ENCODE measurements at places on chromosomes 5 and 9. TPM values are rescaled to one million over a fixed set of nuclear protein-coding genes. Genes with fewer than 3 reads are reported as not detected.

DNA sequence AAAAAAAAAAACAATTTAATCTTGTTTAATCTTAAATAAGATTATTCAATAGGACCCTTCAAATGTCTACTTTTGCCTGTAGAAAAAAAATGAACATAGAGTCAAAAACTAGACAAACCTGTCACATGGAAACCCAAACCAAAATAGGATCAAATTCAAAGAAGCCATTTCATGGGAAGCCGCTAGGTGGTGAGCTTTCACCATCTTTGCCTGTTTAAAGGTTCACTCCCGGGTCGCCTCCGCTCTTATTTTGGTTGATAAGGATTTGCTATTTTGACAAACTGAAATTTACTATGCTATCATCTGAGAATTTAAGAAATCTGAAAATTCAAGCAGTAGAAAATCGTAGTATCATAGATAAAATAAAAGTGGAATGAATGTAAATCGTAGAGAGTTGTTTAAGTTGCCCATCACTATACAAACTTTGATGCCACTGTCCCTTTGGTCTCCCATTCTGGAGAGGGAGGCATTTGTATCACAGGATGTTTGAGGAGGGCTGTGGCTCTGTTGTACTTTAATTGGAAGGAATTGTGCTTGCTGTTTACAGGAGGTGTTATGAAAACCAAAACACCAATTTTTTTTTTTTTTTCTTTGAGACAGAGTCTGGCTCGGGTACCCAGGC lies 43.5 kb upstream of the DNAH5 start:
- DNase-seq, result peak; percentile 55
- no peak overlapping the region for H3K27ac ChIP-seq
- H3K36me3 ChIP-seq, result no peaks in the 10 kb centered on the region

GRCh38 chr9:4238522-4238921 lies 61.3 kb downstream of the GLIS3 start:
- peak overlapping the region; percentile 79 for H3K27ac ChIP-seq
- H3K4me1 ChIP-seq, result peaks cover 36% of the 10 kb centered on the region
- no peak for DNase-seq
- H3K36me3 ChIP-seq, result no peaks in the 10 kb centered on the region

DNA sequence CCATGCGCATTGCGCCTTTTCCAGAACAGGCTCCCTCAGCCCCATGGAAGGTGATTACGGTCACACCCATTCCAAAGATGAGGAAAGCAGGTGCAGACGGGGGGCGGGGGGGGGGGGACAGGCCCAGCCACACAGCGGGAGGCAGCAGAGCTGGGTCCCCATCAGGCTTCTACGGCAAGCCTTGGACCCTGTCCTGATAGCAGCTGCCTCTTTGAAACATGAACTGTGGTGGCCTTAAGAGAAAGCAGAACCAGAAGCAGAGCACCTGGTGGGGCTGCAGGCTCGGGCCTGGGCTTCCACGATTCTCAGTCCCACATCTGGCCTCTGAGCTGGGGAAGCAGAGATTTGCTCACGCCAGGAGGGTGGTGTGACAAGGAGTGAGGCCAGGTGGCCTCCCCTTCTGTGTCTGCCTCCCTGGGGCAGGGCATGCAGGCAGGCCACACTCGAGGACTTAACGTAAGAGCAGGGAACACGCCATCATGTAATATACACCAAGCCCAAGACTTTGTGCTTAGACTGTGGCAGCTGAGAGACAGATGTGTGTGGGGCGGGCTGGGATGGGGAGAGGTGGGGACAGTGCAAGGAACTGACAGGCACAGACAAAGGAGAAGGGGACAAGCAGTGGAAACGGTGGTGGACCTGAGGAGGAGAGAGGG lies 14.2 kb upstream of the PHYKPL start:
- H3K4me3 ChIP-seq, result no peak overlapping the region
- no peaks in the 10 kb centered on the region for H3K27me3 ChIP-seq
- no peaks in the 10 kb centered on the region for H3K36me3 ChIP-seq
- peaks cover 8% of the 10 kb centered on the region for H3K4me1 ChIP-seq
- H3K27ac ChIP-seq, result no peak overlapping the region

GRCh38 chr9:37422289-37423104 lies at the start of gene GRHPR:
Gene GRHPR, plus strand, starts transcription at chr9:37422696. Its CDS starts 55 bp downstream, at chr9:37422751.
- peaks cover 24% of the 10 kb centered on the region for H3K4me1 ChIP-seq
- peaks cover 11% of the 10 kb centered on the region for H3K36me3 ChIP-seq
- no peaks in the 10 kb centered on the region for H3K27me3 ChIP-seq
- H3K4me3 ChIP-seq, result peak within 1 kb of the TSS; percentile 93
- DNase-seq, result peak; percentile 89
- peak within 1 kb of the TSS; percentile 88 for H3K27ac ChIP-seq

- H3K27me3 ChIP-seq, result no peaks in the 10 kb centered on the region
- H3K36me3 ChIP-seq, result no peaks in the 10 kb centered on the region
- no peak for DNase-seq
- H3K27ac ChIP-seq, result no peak overlapping the region
- H3K4me1 ChIP-seq, result no peaks in the 10 kb centered on the region
Measured at GRCh38 chr5:84816746-84817547, 432.3 kb upstream of the EDIL3 start.

DNA sequence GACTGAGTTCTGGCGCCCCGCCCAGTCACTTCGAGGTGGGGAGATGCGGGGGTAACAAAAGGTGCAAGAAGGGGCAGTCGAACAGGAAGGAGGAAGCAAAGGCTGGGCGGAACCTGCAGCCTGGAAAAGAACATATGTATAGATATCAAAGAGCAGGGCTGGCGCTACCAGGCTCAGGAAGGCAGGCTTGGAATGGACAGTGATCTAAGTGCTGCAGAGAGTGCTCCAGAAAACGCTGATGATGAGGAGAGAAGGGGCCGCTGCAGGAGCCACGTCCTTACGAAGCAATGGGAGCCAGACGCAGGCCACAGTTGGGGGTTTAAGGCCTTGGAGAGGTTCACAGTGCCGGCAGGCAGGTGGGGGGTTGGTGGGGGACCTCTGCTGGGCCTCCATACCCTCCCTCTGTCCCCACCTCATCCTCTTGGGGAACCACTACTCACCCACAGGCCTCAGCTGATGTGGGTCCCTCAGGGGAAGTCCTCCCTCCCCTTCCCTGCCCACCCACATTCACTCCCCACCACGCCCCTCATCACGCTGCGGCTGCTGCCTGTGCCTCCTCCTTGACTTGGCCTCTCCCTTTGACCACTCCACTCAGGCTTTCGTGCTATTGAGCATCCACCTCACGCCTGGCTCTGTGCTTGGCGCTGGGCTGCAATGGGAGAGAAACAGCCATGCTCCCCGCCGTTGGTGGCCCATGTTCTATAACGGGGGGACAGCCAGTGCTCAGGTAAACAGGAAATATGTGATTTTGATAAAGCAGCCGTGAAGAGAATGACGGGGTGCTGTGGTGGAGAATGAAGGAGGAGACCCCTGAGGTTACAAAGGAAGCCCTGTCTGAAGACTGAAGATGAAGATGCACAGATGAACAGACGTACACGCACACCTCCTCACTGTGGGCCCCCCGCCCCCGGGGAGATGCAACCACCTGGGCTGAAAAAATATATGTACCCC lies 40.5 kb upstream of the RPL26L1 start:
- H3K27me3 ChIP-seq, result no peaks in the 10 kb centered on the region
- H3K4me3 ChIP-seq, result no peak overlapping the region
- peaks cover 8% of the 10 kb centered on the region for H3K4me1 ChIP-seq
- no peak for DNase-seq
- H3K36me3 ChIP-seq, result peaks cover 3% of the 10 kb centered on the region
- H3K27ac ChIP-seq, result peak overlapping the region; percentile 16

DNA sequence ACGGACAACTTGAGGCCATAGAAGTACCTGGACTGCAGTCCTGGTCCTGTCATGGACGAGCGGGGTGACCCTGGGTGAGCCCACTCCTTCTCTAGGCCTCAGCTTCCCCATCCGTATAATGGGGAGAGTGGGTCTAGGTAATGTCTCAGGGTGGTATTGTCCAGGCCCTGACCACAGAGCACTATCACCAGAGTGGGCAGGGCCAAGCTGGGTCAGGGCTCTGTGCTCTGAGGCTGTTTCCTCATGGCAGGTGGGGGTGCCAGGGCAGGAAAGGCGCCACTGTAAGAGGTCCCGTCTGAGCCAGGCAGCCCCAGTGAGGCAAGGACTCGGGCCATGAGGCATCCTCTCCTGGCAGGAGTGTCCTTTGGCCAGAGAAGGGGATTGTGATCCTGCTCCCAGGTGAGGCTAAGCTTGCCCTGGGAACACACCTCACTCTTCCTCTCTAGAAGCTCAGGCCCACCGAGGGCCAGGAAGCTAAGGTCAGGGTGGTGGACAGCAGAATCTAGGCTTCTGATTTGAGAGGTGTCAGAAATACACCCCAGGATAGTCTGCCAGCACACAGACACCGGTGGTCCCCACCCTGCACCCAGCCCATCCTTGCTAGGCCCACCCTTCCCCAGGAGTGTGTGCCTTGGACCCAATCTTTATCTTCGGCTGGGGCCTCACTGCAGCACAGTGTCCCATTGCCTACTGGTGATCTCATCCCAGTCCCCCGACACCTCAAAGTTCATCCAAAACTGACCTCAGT lies 1.5 kb upstream of the MYOZ3 start:
- H3K36me3 ChIP-seq, result no peaks in the 10 kb centered on the region
- no peaks in the 10 kb centered on the region for H3K27me3 ChIP-seq
- peaks cover 2% of the 10 kb centered on the region for H3K4me1 ChIP-seq
- no peak overlapping the region for H3K27ac ChIP-seq
- DNase-seq, result no peak

DNA sequence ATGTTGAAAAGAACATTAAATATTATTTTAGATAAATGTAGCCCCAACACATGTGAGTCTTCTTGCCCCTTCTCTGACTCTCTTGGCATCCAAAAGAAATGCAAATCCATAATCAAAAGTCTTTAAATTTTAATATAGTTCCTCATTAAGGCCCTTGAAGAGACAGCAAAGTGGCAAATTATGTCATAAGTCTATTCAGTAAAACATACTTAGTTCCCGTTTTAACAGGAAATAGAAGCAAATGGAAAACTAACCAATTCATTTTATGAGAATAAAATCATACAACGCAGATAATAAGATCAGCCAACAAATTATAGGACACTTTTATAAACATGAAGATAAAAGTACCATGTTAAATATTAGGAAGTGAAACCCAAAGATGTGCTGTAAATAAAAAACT lies 20.1 kb upstream of the IFNB1 start:
- H3K4me1 ChIP-seq, result peaks cover 30% of the 10 kb centered on the region
- H3K27me3 ChIP-seq, result no peaks in the 10 kb centered on the region
- H3K36me3 ChIP-seq, result peaks cover 2% of the 10 kb centered on the region
- no peak overlapping the region for H3K4me3 ChIP-seq

- H3K27ac ChIP-seq, result no peak overlapping the region
- no peaks in the 10 kb centered on the region for H3K27me3 ChIP-seq
- no peaks in the 10 kb centered on the region for H3K4me1 ChIP-seq
- H3K4me3 ChIP-seq, result no peak overlapping the region
Measured at GRCh38 chr5:102971676-102972293, 148.2 kb downstream of the GIN1 start.

GRCh38 chr9:131927091-131927490 lies 152.6 kb downstream of the MED27 start:
- peaks cover 5% of the 10 kb centered on the region for H3K4me1 ChIP-seq
- no peak overlapping the region for H3K4me3 ChIP-seq
- no peak for DNase-seq
- H3K36me3 ChIP-seq, result peaks cover 8% of the 10 kb centered on the region

DNA sequence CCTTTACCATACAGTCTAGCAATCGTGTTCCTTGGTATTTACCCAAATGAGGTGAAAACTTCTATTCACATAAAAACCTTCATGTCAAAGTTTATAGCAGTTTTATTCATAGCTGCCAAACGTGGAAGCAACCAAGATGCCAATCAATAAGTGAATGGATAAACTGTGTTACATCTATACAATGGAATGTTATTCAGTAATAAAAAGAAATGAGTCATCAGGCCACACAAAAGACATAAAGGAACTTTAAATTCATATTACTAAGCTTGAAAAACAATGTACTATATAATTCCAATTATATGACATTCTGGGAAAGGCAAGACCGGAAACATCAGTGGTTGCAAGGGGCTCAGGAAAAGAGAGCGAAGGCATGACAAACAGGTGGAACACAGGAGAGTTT lies 679.9 kb downstream of the ISL1 start:
- DNase-seq, result no peak
- H3K4me3 ChIP-seq, result no peak overlapping the region
- H3K27ac ChIP-seq, result no peak overlapping the region

- no peaks in the 10 kb centered on the region for H3K4me1 ChIP-seq
- H3K4me3 ChIP-seq, result no peak overlapping the region
- H3K36me3 ChIP-seq, result no peaks in the 10 kb centered on the region
- no peak overlapping the region for H3K27ac ChIP-seq
- no peaks in the 10 kb centered on the region for H3K27me3 ChIP-seq
Measured at GRCh38 chr5:150114773-150115408, 28.5 kb upstream of the CSF1R start.

GRCh38 chr5:137221943-137222342 lies 277.2 kb downstream of the SPOCK1 start:
- H3K4me3 ChIP-seq, result no peak overlapping the region
- H3K4me1 ChIP-seq, result no peaks in the 10 kb centered on the region
- no peak for DNase-seq
- no peaks in the 10 kb centered on the region for H3K36me3 ChIP-seq
- peaks cover 3% of the 10 kb centered on the region for H3K27me3 ChIP-seq
- no peak overlapping the region for H3K27ac ChIP-seq

- H3K4me3 ChIP-seq, result peak overlapping the region; percentile 72
- H3K36me3 ChIP-seq, result peaks cover 3% of the 10 kb centered on the region
- peaks cover 45% of the 10 kb centered on the region for H3K4me1 ChIP-seq
- peak overlapping the region; percentile 97 for H3K27ac ChIP-seq
- peak; percentile 86 for DNase-seq
Measured at GRCh38 chr9:91193658-91194391, 167.9 kb downstream of the AUH start.

DNA sequence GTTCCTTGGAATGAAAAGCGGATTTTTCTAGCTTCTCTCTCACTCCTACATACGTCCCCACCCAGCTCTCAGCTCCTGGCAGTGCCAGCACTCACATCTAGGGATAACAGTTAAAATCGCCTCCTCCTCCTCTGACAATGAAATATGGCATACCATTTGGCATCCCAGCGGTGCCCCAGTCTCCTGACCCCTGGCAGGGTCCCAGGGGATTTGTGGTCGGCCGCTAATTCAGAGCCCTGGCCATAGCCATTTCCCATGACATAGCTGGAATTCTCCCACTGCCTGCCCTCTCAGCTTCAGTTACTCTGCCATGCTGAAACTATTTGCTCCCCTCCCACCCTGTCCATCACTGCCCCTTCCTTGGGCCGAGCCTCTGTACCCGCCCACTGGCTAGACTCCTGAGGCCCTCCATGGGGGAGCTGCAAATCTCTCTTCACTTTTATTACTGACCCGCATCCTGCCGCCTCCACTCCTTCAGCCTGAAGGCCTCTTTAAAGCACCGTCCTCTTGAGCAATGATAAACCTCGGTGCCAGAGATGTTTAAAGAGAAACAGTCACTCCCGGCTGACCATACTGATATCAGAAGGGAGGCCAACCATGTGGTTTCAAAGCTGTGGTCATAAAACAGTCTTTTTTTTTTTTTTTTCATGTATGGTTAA lies 139.8 kb downstream of the SLIT3 start:
- no peak overlapping the region for H3K4me3 ChIP-seq
- no peak for DNase-seq

Gene CCDC183
- total RNA-seq, result 0.38 TPM

Gene IL17B
- total RNA-seq, result not detected

Gene GFI1B
- total RNA-seq, result not detected

Gene POU5F2
- total RNA-seq, result 0.27 TPM

Gene IL13
- total RNA-seq, result 0.49 TPM
